ENCODE measurements at places on chromosomes 7 and 10.
A peak's percentile ranks its signal among the peaks of the same experiment; 100 is the strongest.

GRCh38 chr10:27464993-27465392, 39.1 kb upstream of the RAB18 start:
- DNase-seq = peak; percentile 98

DNA sequence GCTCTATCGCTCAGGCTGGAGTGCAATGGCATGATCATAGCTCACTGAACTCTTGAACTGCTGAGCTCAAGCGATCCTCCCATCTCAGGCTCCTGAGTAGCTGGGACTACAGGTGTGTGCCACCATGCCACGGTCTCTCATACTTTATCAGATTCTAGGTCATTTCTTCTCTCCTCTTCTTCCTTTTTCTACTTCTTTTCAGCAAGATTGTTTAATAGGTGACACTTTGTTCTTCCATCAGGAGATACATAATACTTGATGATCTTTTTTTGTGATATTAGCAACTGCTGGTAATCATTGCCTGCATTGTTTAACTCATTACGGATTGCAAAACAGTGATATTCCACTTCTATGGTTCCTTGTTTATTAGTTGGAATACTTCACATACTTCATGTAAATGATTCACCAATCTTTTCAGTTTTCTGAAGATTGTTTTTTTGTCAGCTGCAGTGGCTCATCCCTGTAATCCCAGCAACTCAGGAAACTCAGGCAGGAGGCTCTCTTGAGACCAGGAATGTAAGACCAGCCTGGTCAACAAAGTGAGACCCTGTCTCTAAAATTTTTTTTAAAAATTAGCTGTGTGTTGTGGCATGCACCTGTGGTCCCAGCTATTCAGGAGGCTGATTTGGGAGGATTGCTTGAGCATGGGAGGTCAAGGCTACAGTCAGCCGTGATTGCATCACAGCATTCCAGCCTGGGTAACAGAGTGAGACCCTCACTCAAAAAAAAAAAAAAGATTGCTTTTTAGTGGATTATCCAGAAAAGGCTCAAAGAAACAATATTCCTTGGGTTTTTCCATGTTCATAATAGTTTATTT, 36.2 kb upstream of the CHST3 start:
- DNase-seq = no peak

DNA sequence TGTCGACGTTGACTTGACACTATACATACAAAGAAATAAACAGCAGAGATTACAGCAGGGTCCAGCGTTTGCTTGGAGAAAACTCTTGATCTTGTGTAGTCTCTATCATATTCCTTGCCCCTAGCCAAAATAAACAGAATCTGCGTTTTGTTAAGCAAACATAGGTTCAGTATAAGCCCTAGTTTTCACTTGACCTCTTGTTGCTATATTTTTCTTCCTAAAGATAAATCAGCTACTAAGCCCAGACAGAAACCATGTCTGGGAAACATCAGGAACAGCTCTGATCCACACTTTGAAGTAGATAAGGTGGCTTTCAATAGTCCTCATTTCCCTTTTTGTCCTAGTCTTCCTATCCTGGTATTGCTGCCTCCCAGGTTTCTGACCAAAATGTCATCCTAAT, 328.2 kb upstream of the MAGI2 start:
- DNase-seq = no peak

DNA sequence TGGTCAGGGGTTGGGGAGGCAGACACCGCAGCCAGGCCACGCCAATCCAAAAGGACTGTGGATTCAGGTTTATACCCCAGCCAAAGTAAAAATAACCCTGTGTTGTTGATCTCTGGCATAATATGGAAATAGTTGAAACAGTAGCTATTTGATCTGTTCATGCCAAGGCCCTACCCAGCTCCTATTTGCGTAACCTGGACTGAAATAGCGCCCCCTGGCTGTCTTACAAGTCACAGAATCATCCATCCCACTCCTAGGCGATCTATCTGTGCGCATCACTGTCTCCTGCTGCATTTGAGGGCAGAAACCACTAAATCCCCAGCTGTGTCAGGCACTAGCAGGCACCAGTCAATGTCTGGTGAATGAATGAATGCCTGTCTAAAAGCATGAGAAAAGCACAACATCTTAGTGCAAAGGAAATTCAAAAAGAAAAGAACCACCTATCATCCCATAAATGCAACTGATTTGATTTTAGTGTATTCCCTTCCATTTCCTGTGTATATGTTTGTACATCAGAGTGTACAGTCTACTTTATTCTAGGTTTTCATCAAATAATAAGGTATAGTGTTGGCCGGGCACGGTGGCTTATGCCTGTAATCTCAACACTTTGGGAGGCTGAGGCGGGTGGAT, 160.0 kb downstream of the SLIT1 start:
- DNase-seq = peak; percentile 53

DNA sequence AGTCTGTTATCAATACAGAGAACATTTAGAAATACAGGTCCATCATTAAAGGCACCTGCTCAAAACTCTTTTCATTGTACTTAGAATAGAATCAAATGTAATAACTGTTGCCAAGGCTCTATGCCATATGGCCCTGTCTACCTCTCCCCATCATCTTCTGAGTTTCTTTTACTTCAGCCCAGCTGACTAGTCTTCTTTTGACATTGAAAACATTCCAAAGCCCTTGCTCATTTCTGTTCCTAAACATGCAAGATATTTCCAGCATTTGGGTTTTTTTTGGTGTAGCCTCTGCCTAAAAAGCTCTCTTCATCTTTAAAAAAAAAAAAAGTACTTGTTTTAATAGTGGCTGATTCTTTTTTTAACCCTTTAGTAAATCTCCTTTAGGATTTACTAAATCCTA, 165.5 kb upstream of the SMIM30 start:
- DNase-seq = no peak

DNA sequence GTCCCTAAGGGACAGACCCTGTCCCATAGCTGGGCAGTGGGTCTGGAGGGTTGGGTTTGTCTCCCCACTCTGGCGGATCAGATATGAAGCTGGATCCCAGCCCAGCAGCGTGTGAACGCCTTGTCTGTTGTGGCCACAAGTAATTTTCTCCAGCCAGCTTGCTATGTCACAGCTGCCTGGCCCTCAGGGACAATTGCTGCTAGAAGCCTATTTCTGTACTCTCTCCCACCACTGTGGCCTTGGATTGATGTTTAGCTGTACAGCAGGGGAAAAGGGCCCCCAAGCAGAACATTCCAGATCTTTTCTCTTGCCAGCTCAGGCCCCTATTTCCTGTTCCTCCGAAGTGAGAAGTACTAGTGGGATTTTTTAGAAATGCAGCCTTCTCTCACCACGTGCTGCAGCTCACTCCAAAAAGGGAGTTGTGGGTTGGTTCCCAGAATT, 53.5 kb upstream of the WAC start:
- peak; percentile 32 for DNase-seq

- no peak for DNase-seq
These were observed 49.2 kb downstream of the RHOBTB1 start for GRCh38 chr10:60894786-60895185.

DNA sequence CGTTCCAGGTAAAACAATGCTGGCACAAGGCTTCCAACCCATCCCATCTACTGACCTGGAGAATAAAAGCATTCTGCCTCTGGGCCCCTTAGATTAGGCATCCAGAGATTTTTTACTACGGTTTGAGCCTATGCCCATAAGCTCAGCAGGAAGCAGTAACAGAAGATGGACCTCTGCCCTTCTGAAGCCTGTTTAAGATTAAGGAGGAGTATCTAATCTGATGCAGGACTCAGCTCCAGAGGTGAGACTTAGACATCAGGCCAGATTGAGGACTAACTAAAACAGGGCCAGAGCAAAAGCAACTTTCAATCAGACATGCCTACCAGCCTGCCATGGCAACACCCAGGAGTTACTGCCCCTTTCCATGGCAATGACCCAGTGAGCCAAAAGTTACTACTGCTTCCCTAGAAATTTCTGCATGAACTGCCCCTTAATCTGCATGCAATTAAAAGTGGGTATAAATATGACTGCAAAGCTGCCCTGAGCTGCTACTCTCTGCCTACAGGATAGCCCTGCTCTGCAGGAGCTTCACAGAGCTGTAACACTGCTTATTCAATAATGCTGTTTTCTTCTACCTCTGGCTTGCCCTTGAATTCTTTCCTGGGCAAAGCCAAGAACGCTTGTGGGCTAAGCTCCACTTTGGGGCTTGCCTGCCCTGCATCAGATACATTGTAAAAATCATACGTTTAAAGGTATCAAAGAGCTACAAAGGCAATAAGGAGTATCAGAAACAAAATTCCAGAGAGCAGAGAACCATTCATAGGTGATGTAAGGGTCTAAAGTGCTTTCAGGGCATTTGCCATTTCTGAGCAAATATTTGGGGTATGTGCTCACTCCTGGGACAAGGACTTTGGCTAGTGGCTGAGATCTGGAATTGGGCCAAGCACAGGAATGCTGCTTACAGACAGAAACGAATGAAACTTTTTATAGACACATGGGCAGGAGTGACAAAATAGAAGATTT, 25.0 kb upstream of the CNNM1 start:
- DNase-seq = no peak

DNA sequence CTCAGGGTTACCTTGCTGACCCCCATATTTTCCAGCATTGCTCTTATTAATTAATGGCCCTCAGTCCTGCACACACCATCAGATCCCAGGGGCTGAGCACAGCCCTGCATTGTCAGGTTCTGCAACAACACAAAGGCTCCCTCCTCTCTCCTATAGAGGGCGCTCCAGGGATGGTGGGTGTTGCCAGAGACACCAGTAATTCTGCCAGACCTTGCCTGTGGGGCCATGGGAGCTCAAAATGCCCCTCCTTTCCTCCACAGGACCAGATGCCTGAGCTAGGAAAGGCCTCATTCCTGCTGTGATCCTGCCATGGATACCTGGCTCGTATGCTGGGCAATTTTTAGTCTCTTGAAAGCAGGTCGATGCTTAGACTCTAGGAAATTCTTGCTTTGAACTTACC, 42.8 kb upstream of the PRSS58 start:
- no peak for DNase-seq

DNA sequence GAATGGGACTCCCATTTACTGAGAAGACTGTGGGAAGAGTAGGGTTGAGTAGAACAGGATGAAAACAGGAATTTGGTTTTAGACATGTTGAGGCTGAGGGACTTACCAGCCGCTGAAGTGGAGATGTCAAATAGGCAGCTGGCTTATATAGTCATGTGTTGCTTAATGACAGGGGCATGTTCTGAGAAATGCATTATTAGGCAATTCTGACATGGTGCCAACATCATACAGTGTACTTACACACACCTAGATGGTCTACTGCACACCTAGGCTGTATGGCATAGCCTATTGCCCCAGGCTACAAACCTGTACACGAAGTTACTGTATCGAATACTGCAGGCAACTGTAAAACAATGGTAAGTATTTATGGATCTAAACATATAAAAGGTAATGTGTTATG, 17.5 kb downstream of the ARL3 start:
- no peak for DNase-seq

GRCh38 chr7:135388616-135389015, 121.3 kb downstream of the CNOT4 start:
- DNase-seq = no peak

DNA sequence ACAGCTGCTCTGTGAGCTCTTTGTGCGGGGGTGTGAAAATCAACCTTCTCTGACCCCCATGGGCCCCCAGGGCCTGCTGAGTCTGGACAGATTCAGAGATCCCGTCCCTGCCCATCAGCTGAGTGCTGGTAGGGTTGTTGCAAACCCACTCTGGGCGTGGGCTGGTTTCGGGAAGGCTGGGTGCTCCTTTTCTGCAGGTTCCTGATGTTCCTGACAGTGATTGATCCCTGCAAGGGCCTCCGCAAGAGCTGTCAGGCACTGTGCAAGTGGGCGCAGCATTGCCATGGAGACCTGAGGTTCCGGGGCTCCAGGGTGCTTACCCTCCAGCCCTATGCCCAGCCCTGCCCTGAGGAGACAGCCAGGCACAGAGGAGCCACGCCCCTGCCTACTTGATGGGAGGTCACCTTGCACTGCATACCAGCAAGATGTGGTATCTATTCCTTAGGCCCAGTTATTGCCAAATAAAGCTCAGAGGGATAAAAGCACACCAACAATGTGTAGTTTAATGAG, 44.3 kb upstream of the INPP5A start:
- no peak for DNase-seq

GRCh38 chr10:54125098-54125747, 675.8 kb downstream of the PCDH15 start:
- no peak for DNase-seq

GRCh38 chr7:1754345-1754908, 84.3 kb downstream of the ELFN1 start:
- DNase-seq = no peak

- DNase-seq = peak; percentile 31
These were observed 96.6 kb downstream of the MKLN1 start for GRCh38 chr7:131424219-131424822.

GRCh38 chr10:95411635-95412034, 120.8 kb upstream of the PDLIM1 start:
- no peak for DNase-seq

DNA sequence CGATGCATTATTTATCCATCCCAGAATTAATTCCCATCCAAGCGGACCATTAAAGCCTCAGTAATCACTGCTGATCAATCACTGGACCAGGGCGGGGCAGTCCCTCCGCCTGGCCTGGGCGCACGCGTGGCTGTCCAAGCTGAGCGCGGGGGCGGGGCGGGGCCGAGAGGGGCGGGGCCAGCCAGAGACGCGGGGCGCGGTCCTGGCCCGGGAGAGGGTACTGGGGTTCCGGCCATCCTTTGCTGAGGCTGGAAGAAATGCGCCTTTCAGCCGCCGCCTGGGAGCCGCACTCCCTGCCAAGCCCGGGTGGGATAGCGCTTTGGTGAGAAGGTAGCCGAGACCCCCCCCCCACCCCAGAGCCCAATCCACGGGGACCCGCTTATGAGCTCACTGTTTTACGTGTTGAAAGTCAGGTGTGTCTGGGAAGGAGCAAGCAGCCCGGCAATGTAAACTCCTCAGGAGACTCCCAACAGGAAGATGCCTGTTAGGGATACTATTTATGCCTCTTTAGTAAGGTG, at the start of gene ARHGAP22:
Gene ARHGAP22 (minus strand): TSS at position 83 of the 518 bp plus-strand sequence. CDS start 277 bp downstream, outside the sequence.
- DNase-seq = no peak

- peak; percentile 71 for DNase-seq
These were observed 608 bp downstream of the HHEX start for GRCh38 chr10:92690211-92690914.

DNA sequence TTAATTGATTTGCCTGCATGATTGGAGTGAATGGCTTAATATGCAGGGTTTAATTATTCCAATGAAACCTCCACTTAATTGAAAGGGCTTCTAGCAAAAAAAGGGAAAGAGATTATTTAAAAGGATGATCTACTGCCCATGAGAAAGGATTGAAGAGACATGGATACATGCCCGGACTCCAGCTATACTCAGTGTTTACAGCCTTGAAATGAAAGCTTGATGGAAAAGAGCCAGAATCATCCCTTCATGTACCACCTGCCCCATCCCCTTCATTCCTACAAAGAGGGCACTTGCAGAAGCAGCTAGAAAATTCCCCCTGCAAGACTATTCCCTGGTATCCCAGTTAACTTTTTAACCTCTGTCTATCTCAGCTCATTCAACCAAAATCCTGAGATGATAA, 78.4 kb downstream of the CARD11 start:
- no peak for DNase-seq
